ENCODE measurements at places on chromosomes 11 and 22.

GRCh38 chr11:83649528-83649855 lies 363.3 kb upstream of the CCDC90B start:
- no peak for DNase-seq

DNA sequence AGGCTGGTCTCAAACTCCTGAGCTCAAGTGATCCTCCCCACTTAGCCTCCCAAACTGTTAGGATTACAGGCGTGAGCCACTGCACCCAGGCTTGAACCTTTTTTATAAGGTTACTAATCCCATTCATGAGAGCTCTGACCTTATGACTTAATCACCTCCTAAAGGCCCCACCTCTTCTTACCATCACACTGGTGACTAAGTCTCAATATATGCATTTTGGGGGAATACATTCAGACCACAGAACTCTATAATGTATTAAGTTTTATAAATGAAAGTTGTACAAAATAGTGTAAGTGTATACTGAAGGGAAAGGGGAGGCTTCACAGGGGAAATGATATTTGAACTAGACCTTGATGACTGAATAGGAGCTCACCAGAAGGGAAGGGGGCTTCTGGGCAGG lies 28.4 kb upstream of the RBFOX2 start:
- no peak for DNase-seq

DNA sequence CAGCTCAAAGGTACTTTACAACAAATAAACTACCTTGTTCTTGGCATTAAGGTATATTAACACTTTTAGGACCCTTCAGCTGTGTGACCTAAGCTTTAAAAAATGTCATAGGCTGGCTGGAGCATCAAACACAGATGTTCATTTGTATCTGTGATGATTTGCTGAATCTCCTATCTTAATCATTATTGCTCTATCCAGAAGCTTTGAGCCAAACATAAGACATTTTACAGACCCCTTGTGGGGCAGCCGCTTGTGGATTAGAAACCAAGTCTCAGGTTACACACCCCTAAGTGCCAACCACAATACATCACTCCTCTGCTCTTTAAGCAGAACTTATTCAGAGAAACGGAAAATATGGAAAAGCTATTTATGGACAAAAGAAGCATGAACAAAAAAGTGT lies 394.2 kb upstream of the CCDC90B start:
- DNase-seq = no peak

- no peak for DNase-seq
Observed at GRCh38 chr22:20829491-20830134, 29.0 kb downstream of the PI4KA start.

GRCh38 chr11:74418509-74418895 lies 20.3 kb upstream of the PGM2L1 start:
- DNase-seq = no peak

- DNase-seq = no peak
Observed at GRCh38 chr11:81174646-81175330, 1558.9 kb downstream of the FAM181B start.

DNA sequence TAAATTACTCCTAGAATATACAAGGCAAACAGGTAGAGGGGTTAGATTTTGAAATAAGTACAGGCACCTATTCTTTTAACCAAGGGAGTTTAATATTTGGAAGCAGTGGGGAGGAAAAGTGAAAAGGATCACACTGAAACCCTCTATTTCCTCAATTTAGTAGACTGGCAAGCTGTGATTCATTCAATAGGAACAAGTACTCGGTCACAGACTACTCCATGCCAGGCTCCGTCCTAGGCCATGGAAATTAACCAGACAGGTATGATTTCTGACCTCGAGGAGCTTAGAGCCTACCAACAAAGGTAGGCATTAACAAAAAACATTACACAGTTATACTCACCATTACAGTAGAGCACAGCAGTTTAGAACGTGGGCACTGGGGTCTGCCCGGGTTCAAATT lies 40.9 kb downstream of the SIK3 start:
- DNase-seq = no peak

- no peak for DNase-seq
Observed at GRCh38 chr22:49512487-49513165, 315.0 kb downstream of the BRD1 start.

- no peak for DNase-seq
Observed at GRCh38 chr11:120192831-120193625, 17.8 kb upstream of the OAF start.

Data from stimulated activated CD4-positive, alpha-beta T cell treated with anti-CD3 and anti-CD28 coated beads, Interleukin-15, amount 100 ng/mL, for 1 hour (primary cell).